ENCODE measurements at places on chromosomes 12 and 14.

- DNase-seq = peak; percentile 89
Observed at GRCh38 chr12:46266869-46267574, 1.8 kb downstream of the SLC38A1 start.

DNA sequence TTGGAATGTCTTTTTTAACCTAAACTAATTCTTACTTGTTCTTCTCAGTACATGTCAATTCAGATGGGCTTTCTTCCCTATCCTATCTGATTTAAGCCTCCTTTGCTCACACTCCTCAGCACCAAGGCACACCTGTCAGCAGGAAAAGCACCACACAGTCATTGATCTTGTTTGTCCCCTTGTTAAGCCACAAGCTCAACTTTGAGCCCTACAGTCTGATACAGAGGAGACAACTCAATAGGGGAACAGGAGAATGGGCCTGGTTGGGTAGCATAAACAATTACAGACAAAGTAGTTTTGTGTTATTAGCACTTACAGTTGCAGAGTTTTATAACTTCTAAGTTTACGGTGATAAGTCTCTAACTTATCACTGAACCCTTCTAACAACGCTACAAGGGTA lies 29.5 kb upstream of the SYCP3 start:
- DNase-seq = no peak

DNA sequence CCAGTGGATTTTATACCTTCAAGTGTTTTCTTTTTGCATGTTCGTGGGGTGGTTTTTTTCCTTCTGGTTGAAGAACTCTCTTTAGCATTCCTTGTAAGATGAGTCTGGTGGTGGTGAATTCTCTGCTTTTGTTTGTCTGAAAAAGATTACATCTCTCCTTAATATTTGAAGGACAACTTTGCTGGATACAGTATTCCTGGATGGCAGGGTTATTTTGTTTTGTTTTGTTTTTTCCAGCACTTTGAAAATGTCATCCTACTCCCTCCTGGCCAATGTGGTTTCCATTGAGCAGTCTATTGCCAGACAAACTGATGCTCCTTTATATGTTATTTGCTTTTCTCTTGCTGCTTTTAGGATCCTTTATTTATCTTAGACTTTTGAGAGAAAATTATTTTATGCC lies 43.2 kb upstream of the ZFP36L1 start:
- DNase-seq = no peak

GRCh38 chr12:101877806-101878242 lies 444 bp downstream of the DRAM1 start:
- no peak for DNase-seq

DNA sequence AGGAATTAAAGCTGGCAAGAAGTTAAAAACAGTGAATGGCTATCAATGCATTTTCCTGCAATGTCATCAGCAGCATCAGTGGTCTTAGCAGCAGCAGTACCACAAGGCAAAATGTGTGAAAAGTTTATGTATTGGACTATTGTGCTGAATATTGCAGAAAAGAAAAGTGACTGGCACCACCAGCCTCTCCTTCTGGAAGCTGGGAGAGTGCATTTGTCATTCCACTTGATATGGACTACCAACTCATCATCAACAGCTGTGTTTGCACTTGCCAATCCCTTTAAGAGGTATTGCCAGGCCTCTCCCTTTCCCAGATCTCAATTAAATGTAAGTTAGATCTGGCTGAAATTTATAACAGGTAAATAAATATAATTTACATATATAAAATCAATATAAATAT lies 151.0 kb upstream of the GZMB start:
- no peak for DNase-seq

- DNase-seq = no peak
Observed at GRCh38 chr14:36658123-36659009, 3.3 kb upstream of the PAX9 start.

DNA sequence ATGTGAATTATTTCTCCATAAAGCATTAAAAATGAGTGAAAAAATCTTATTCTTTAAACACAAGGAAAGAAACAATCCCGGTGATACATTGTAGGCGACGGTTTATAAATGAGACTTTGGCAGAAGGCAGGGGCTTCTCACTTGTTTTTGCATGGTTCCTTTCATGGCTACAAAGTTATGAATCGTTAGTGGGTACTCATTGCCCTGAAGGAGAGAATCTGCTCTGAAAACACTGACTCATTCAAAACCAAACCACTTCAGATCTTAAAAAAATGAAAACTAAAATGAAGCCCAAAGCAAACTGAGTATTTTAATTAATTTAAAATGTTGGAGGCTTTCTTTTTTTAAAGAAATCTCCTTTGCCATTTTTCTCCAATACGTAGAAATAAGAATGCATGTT lies 41.4 kb upstream of the AMIGO2 start:
- DNase-seq = no peak

GRCh38 chr12:99948370-99948769 lies 36.4 kb downstream of the ANKS1B start:
- DNase-seq = no peak

DNA sequence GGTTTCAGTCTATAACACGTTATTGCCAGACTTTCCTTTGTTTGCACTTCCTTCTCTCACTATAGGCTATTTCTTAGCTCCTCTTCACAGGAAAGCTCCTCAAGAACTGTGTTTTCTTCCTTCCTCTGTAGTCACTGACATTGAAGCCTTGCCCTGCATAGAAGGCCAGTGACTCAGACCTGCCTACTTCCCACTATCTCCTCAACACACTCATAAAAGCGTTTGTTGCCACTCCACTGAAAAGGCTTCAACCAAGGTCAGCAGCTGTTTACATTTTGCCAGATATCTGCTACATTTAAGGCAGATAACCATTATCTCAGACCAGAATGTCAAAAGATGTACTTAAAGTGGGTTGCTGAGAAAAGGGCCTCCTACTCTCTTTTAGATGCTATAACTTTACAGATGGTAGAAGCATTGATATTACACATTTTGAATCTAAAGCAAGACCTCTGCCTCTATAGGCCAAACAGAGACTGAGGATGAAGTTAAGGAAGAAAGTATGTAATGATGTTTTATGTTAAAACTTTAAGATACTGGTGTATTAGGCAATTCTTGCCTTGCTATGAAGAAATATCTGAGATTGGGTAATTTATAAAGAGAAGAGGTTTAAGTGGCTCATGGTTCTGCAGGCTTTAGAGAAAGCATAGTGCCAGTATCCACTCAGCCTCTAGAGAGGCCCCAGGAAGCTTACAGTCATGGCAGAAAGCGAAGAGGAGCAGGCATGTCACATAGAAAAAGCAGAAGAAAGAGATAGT lies 233.3 kb upstream of the FLRT2 start:
- no peak for DNase-seq

- no peak for DNase-seq
Observed at GRCh38 chr12:4356041-4356327, 23.5 kb downstream of the FGF23 start.

DNA sequence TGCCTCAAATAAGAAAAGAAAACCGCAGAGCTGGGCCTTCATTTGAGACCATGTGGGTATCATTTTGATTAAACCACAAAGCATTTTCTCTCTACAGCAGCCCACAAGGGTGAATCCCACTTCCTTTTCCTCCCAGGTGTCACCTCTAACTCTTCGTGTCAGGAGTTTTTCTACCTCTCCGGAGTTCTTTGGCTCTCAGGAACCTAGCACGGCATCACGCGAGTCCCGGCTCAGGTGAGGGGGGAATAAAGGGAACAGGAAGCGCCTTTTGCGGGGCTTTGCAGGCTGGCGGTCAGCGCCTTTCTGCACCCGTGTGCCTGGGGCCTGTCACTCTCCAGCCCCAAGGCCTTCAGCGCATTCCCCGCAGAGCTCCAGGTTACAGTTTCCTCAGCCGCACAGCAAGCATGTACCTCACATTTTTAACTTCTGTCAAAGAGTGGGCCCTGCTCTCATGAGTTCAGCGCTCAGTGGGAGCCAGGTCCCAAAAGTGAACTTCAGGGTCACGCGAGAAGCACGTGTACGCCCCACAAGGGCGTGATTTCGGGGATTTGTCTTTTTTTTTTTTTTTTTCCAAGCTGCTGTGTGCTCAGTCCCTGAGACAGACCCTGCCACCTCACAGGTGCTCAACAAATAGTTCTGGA lies 740 bp upstream of the PRPF40B start:
- no peak for DNase-seq

GRCh38 chr12:52151837-52152783 lies 39.7 kb downstream of the KRT80 start:
- DNase-seq = peak; percentile 90

GRCh38 chr12:121795034-121795968 lies 1.8 kb upstream of the RHOF start:
- DNase-seq = peak; percentile 96

GRCh38 chr12:87995581-87996178 lies 33.5 kb downstream of the C12orf50 start:
- DNase-seq = no peak

DNA sequence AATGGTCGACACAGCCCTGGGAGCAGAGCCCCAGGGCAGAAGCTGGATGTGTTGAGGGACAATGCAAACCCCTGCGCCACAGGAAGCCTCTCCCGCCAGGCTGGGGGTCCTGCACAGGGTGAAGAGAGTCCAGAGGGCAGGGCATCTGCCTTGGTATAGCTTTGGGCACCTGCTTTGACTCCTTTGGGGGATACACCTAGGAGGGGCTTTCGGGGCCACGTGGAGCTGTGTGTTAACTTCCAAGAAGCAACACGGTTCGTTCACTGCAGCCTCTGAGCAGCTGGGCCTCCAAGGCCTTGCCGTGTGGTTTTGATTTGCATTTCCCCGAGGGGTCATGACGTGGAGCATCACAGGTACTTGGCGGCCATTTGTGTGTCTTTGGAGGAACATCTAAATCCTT lies 5.8 kb upstream of the PUS1 start:
- no peak for DNase-seq

DNA sequence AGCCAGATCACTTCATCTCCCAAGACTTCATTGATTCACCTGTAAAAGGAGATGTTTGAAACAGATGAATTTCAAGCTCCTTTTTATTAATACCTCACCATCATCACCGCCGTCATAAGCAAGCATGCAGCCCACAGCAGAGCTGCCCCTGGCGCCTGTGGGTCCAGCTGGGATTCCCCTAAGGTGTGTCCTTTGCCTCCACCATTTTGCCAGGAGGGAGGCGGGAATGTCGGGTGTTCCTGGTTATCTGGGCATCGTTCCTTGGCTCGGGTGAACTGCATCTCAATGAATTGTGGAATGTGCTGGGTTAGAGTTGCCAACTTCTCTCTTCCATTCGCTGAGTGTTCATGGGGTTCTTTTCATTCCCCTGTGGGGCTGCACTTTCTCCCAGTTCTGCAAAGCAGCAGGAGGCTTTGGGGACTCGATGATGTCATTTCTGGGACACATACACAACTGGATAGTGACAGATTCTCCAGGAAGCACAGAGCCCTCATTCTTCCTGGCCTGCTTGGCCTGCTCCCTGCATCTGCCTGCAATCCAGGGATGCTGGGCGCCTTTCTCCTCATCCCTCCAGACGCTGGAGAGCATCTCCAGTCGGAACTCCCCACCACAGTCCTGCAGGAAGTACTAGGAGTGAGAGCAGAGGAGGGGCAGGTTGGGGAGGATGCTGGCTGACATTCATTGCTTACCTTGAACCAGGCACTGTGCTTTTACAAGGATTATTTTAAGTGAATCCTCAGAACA lies 10.1 kb downstream of the CCND2 start:
- DNase-seq = no peak

DNA sequence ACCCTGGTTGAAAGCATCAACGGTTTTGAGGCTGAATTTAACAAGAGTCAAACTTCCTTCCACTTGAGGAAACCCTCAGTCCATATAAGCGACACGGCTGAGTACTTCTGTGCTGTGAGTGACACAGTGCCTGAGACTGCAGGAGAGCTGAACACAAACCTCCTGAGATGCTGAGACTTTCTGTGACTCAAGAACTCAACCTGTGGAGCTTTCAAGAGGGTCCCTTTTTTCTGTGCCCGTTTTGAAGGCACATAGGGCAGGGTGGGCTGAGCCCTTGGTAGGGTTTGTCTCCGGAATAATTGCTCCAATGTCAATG lies 305.3 kb upstream of the OR4E1 start:
- DNase-seq = no peak

DNA sequence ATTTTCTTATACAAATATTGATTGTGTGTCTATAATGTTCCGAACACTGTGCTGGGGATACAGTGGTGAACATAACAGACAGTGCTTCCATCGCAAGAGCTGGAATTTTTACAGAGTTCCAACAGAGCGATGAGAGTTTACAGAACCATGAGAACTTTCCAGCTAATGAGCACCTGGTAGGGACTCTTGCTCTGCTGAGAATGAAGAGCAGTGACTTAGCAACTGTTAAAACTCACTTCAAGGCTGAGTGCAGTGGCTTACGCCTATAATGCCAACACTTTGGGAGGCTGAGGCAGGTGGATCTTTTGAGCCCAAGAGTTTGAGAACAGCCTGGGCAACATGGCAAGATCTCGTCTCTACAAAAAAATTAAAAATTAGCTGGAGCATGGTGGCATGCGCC lies 113.8 kb upstream of the DIO2 start:
- DNase-seq = no peak

DNA sequence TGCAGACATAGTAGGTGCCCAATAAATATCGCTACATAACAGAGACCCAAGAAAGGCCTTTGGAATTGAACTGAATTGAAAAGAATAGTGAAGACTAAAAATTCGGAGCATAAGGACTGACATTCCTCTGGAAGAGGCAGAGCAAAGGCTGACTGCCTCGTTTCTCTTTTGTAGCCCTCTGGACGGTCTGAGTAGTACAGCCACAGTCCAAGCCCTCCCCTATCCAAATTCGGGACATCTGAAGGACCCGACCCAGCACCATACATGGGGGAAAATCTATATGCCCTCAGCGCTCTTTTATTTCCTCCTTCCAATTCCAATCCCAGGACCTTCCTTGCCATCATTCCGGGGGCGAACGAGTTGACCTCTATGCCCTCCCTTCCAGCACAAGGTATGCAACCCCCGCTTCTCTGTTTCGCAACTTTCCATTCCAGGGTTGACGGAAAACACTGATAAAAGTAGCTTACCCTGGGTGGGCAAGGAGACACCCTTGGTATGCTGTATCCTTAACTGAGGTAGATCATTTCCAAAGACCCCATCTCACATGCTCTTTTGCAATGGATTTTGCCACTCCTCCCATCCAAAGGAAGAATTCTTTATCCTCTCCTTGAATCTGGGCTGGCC lies 127.4 kb upstream of the MAP1LC3B2 start:
- no peak for DNase-seq

DNA sequence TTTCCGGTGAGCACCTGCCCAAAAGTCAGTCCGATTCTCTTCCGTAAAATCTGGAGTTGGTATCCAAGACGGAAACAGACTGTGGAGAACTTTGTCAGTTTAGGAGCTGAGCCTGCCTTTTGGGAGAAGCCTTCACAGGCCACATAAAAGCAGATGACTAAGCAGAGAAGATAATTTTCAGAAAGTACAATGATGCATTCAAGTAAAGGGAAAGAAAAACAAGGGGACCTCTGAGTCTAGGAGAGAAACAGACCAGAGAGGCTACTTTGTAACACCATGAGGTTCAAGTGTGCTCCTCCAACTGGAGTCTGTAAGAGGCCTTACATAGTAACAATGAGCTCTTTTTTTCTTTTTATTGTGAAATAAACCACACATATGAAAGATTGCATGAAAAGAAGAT lies 21.1 kb downstream of the TMED8 start:
- no peak for DNase-seq

Measured in spleen (tissue), 13 donors.